Right forelimb (tissue), 1 donor: ENCODE measurements at places on chromosomes 7 and 10.

- DNase-seq: no peak
These were observed 291.7 kb downstream of the THSD7A start for GRCh38 chr7:11540271-11540761.

- no peak for DNase-seq
These were observed 83.1 kb downstream of the CTNNA3 start for GRCh38 chr10:67612577-67613537.

DNA sequence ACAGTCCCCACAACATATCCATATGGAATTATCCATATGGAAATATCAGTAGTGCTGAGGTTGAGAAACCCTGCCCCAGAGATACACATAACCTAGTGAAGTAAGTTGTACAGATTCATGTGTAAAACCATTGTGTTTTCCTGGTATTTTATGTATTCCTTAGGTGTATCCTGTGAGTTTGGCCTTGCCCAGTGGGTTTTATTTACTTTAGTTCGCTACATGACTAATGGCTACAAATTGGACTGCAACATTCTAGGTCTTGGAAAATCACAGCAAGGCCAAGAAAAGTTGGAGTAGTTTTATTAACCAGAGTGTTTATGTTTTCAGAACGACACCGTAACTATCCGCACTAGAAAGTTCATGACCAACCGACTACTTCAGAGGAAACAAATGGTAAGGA lies 1.4 kb downstream of the RPS24 start:
- no peak for DNase-seq

DNA sequence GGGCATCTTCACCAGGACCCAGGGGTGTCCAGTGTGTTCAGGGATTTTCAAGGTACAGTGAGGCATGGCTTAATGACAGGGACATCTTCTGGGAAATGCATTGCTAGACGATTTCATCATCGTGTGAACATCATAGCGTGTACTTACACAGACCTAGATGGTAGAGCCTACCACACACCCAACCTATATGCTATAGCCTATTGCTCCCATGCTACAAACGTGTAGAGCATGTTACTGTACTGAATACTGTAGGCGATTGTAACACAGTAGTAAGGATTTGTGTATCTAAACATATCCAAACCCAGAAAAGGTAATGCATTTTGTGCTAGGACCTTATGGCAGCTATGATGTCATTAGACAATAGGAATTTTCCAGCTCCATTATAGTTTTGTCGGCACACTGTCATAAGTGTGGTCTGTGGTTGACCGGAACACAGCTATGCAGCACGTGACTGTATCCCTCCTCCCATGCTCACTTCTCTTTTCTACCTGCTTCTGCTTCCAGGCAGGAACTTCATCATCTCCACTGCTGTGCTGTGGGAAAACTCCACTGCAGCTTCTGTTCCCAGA lies 416.2 kb upstream of the NFE2L3 start:
- no peak for DNase-seq

GRCh38 chr7:155486783-155487508 lies 29.0 kb downstream of the EN2 start:
- no peak for DNase-seq

DNA sequence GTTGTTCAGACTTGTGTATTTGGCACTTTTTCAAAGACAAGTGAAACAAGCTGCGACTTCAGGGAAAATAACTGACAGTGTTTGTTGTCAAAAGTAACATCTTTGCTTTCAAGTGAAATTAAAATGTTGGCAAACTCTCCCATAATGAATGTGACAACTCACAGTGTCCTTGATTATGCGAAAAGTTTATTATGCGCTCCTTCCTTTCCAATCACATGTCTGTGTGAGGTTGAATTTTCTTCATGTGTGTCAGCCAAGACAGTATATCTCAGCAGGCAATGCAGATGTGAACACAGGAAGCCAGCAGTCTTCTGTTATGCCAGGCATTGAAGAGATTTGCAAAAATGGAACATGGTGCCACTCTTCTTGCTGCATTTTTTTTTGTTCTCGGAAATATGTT lies 28.7 kb downstream of the FBH1 start:
- no peak for DNase-seq

GRCh38 chr10:125101049-125101448 lies 59.3 kb downstream of the CTBP2 start:
- DNase-seq: no peak

- no peak for DNase-seq
These were observed 145.2 kb downstream of the ST7 start for GRCh38 chr7:117098457-117098856.

- peak; percentile 74 for DNase-seq
These were observed 1.7 kb downstream of the CREB3L2 start for GRCh38 chr7:138000081-138000701.

GRCh38 chr10:60305380-60305892 lies 84.2 kb downstream of the ANK3 start:
- DNase-seq: no peak
